ENCODE measurements at places on chromosomes 12 and 14.

DNA sequence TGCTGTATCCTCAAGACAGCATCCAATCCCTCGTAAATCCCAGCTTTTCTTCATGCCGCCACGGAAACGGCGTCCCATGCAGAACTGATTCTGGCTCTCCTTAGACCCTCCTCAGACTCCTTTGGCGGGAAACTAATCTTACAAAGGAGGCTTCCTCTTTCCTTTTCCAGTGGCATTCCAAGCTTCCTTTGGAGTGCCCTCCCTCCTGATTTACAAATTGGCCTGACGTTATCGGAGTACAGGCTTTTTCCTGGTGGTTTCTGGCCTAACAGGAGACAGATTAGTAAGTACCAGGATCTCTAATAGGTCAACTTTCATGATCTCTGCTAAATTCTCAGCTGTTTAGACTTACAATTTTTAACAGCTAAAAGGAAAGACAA, 1.3 kb upstream of the ZDHHC17 start:
- DNase-seq: no peak

GRCh38 chr12:19138551-19138950, 9.0 kb downstream of the PLEKHA5 start:
- no peak for DNase-seq

- no peak for DNase-seq
Measured at GRCh38 chr12:11684393-11684792, 34.9 kb downstream of the ETV6 start.

DNA sequence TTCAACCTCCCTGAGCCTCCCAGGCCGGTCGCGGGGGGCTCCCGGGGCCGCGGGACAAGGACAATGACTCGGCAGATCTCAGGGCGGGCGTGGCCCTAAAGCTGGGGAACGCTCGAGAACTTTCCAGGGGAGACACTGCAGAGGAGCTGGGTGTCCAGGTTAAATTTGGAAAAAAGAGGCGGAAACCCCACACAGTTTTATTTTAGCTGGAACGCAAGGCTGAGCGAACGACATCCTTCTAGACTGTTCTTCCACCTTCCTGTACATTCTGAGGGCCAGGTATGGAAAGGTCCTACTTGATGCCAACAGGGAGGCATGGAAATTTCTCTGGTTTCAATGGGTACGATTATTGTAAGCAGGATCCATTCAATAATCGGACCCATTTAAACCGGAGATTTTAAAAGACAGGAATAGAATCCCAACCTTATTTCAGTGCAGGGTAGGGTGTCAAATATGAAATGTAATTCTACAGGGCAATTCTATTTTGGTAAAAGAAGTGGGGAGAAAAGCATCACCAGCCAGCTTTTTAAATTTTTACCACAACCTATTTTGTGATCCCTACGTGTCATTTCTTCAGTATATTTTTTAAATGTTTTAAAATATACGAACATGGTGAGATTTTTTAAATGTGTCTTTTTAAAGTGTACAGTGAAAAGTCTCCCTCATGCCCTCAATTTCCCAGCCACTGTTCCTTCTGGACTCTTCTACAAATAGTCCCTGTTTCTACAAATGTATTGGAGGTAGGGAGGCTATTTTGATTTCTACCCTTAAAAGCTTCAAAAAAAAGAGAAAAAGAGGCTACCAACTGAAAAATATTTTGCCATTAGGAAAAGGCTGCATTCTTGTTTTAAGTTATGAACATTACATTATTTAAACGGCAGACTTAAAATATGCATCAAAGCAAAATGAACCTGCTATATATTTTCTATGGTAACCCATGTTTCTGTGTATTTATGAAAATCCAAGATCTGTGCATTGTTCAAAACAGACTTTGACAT, 1.1 kb upstream of the UBC start:
- no peak for DNase-seq

GRCh38 chr12:50102646-50103309, 1.0 kb upstream of the GPD1 start:
- DNase-seq: no peak

DNA sequence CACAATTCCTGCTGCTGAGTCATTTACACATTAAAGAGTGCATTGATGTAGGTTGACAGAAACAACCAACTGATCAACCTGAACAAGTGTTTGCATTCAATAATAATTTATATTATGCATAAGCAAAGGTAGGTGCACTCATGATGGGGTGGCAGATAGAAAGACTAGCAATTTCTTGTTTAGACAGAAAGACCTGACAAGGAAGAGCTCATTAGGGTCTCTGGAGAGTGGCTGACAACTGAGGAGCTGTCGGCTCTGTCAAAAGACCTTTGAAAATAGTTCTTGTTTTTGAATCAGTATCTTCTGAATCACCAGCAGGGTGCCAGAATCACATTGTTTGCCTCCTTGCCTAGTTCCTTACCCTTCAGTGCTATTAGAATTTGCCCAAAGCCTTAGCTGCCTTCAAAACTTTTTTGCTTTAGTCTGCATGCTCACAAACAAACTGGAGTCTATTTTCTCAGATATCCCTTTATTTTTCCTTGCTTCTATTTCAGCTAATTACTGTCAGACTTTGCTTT, 234.7 kb downstream of the BTG1 start:
- DNase-seq: no peak

- DNase-seq: no peak
Measured at GRCh38 chr12:98653866-98654493, 8.9 kb downstream of the APAF1 start.

DNA sequence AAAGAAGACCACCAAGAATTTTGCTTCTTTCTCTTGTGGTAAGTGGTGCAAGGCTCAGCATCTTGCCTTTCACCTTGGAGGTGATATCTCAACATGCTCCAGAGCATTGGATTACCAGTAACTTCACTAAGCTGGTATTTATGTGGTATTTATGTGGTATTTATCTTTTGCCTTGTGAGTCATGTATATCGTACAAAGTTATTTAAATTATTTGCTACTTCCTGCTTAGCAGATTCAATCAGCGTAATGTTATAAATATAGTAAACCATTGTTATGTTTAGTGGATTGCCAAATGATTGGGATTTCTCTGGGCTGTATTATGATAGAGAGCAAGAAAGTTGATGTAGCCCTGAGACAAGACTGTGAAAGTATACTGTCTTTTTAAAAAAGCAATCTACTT, 366.4 kb downstream of the IPO8 start:
- peak; percentile 38 for DNase-seq

- no peak for DNase-seq
Measured at GRCh38 chr12:111298582-111299436, 70.1 kb downstream of the PHETA1 start.

GRCh38 chr12:4719821-4720636, at the start of gene GALNT8:
Gene GALNT8, plus strand, starts transcription at chr12:4720400. Its CDS starts 278 bp downstream, at chr12:4720678.
- DNase-seq: no peak

DNA sequence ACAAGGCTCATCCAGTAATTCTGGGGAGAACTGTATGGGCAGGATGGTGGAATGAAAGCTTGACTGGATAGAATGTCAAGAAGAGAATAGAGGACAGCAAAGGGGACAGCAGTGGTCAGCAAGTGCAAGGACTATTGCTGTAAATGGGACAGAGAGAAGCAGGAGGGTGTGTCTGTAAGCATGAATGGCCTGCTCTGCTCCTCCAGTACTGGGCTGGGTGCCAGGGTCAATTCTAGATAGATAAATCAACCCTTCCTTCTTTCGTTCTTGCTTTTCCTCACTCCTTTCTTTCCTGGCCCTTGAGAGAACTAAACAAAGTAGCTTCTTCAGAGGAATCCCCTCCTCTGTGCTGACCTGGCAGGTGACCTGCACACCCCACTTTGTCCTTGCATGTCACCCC, 1019.2 kb downstream of the BCL11B start:
- DNase-seq: no peak

GRCh38 chr14:33714527-33715226, 236.2 kb downstream of the EGLN3 start:
- no peak for DNase-seq

- no peak for DNase-seq
Measured at GRCh38 chr14:70292716-70293115, 66.8 kb downstream of the COX16 start.

DNA sequence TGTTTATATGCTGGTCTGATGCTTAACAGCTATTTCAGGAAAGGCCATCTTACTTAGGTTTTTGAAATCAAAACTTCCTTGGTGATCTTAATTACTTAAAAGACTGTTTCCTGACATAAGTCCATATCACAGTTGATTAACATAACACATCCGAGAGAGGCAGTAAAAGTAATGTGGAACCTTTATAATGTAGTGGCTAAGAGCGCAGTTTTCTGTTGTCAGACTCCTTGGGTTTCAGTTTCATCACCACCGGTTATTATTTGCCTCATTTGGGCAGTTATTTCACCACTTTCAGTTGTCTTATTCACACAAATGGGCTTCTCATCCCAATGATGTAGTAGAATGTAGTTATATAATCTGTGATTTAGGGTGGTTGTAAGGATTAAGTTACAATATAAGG, 30.9 kb downstream of the TBC1D15 start:
- DNase-seq: no peak

- DNase-seq: no peak
Measured at GRCh38 chr14:75406856-75407255, 21.0 kb upstream of the JDP2 start.

DNA sequence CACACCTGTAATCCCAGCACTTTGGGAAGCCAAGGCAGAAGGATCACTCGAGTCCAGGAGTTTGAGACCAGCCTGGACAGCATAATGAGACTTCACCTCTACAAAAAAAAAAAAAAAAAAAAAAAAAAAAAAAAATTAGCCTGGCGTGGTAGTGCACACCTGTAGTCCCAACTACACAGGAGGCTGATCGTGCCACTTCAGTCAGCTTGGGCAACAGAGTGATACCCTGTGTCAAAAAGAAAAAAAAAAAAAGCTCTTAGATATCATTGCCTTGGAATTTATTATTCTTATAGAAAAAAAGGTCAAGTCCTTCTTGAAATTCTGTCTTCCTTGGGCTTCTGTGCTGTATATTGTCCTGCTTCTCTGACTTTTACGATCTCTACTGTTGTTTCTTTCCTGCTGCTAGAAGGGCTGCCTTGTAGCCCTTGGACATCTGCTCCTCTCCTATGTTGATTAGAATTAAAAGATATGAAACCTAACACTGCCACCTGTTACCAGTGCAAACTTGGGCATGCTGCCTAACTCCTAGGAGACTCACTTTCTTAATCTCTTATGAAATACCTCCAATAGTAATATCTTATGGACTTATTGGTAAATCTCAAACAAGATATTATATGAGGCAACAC, 5.7 kb downstream of the TMEM19 start:
- DNase-seq: no peak

- no peak for DNase-seq
Measured at GRCh38 chr14:53778263-53778662, 178.4 kb downstream of the BMP4 start.

- DNase-seq: no peak
Measured at GRCh38 chr12:77645966-77646598, 184.6 kb upstream of the NAV3 start.

DNA sequence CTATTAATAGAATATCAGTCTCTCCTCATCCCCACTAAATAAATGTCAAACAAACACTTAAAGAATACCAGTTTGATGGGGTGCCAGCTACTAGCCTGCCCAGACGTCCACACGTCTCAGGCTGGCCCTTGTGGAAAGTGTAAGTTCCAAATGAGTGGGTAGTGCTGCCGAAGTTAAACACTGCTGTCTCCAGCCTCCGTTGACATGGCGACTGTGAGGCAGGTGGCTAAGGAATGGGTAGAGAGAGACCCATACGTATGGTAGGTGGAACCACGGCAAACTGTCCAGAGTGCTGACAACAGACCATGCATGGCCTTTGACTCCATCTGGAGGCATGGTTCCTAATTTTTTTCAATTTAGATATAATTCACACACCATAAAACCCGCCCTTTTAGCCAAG, 37.9 kb downstream of the PITPNM2 start:
- no peak for DNase-seq

DNA sequence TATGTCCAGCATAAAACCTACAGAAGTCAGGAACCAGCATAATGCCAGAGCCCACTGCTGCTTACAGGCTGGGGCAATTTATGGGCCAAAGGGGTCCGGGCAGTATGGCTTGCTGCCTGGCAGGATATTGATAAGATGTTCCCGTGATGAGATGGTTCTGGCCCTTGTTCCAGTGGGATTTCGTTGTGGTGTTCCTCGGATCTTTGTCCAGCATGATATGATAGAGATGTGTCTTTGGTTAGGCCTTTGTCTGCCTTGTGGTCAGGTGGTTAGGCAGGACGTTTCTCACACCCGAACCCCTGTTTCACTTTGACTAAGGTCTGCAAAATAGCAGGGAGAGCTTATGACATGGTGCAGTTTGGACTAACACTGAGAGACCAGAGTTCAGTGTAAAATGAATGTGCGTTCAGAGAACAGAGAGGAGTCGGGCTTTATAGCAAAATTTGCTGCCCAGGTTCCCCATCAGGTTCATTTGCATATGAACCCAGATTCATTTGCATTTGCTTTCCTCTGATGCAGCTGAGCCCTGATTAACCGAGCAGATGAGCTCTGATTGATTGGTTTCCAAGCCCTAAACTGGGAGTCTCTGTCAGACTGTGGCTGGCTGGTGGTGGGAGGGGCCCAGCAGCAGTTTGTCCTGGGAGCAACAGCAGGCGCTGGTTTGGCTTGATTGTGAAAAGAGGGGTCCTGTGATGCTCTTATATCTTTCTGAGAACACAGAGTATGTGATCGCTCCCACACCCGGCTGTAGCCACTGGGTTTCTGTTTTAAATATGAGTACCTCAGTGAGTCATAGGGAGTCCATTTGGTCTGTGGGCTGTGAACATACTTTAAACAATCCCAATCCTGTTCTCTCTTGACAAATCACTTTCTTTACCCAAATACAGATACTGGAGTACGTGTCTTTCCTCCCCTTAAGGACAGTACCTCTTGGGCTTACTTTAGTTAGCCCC, 156.3 kb upstream of the PZP start:
- peak; percentile 52 for DNase-seq

DNA sequence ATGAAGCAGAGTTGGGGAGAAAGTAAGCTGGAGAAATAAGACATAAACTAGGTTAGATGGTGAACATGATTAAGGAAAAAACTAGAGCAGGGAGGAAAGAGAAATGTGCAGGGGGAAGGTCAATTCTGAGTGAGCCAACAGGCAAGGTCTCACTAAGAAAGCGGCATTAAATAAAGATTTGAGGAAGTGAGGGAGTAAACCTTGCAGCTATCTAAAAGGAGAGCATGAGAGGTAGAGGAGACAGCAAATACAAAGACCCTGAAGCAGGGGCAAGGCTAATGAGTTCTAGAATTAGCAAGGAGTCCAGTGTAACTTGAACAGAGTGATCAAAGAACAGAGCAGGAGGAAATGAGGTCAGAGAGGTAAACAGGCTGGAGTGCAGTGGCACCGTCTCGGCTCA, 4.4 kb upstream of the SOCS2 start:
- no peak for DNase-seq

DNA sequence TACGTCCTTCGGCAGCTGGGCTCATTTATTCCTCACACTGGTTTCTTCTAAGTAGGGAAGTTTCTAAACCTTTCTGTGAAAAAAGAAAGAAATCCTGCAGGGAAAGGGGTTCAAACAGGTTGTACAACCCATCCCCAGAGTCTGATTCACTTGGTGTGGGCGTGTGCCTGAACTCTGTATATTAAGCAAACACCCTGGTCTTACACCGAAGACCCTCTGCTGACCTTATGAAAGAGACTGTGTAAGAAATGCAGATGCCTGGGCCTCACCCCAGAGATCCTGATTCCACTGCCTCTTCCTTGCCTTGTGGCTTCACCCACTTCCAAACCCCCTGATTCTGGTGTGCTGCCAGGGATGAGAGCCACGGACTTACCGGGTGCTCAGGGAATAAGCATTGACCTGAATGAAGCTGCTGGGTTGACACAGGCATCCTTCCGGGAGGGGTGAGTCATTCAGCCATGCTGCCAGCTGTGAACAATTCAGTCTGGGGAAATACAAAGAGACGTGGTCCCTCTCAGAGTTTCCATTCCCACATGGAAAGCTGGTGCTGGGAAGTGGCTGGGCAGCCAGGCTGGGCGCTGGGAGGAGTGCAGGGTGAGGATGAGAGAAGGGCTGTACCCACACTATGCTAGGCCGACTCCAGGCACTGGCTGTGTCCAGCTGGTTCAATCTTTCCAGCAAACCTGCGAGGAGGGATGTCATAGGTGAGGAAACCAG, 26.5 kb upstream of the ACTN1 start:
- peak; percentile 73 for DNase-seq
